ENCODE measurements at places on chromosomes 1 and 21. TPM values are rescaled to one million over a fixed set of nuclear protein-coding genes. Genes with fewer than 3 reads are reported as not detected.
A peak's percentile ranks its signal among the peaks of the same experiment; 100 is the strongest.

Gene CLCNKA
- total RNA-seq, result 0.57 TPM

DNA sequence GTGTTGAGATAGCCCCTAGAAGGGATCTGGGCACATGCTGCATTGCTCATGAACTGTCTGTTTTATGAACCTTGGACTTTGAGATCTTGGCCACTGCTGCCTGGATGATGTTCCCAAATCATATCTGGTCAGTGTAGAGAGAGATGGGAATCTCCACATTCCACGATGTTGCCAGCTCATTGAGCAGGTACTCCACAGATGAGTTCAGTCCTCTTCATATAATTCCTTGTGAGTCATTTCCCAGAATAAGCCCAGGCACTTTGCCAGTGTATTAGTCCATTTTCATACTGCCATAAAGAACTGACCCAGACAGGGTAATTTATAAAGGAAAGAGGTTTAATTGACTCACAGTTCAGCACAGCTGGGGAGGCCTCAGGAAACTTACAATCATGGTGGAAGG is 254.0 kb upstream of the RUNX1 start:
- DNase-seq, result peak; percentile 30

DNA sequence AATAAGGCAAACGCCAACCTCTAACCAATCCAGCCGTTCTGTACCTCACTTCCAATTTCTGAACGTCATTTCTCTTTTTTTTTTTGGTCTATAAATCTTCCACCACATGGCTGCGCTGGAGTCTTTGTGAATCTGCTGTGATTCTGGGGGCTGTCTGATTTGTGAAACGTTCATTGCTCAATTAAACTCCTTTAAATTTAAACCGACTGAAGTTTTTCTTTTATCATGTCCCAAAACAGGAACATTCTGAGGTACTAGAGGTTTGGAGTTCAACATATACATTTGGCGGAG is 65.5 kb upstream of the BACH1 start:
- no peak for DNase-seq

Gene SMIM11
- total RNA-seq, result 17.1 TPM
